ENCODE measurements at places on chromosomes 1 and 21. TPM values are rescaled to one million over a fixed set of nuclear protein-coding genes. Genes with fewer than 3 reads are reported as not detected.

GRCh38 chr1:178241837-178242236 is 147.9 kb downstream of the RASAL2 start:
- no peaks in the 10 kb centered on the region for H3K27me3 ChIP-seq
- no peaks in the 10 kb centered on the region for H3K36me3 ChIP-seq
- no peaks in the 10 kb centered on the region for H3K4me1 ChIP-seq
- no peak overlapping the region for H3K27ac ChIP-seq
- H3K4me3 ChIP-seq = no peak overlapping the region

DNA sequence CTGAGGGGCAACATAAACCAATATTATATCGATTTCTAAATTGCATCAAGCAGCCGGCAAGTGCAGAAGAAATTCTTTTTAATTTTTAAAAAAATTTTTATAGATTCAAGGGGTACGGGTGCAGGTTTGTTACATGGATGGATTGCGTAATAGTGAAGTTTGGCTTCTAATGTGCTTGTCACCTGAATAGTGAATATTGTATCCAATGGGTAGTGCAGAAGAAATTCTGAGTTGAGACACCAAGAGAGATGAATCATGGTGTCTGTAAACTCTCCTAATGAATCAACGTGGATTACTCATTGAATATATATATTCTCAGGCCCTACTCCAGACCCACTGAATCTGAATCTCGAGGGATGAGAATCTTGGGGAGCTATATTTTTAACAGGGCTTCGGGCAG is 253.7 kb upstream of the FOXD3 start:
- DNase-seq = no peak
- no peak overlapping the region for H3K27ac ChIP-seq
- no peak overlapping the region for H3K4me3 ChIP-seq
- H3K36me3 ChIP-seq = no peaks in the 10 kb centered on the region

- H3K4me1 ChIP-seq = no peaks in the 10 kb centered on the region
- DNase-seq = no peak
- no peaks in the 10 kb centered on the region for H3K27me3 ChIP-seq
- H3K36me3 ChIP-seq = no peaks in the 10 kb centered on the region
Observed at GRCh38 chr21:38229260-38229877, 27.4 kb upstream of the KCNJ15 start.

The LMNA gene
- 300 TPM for total RNA-seq

The HES5 gene
- 1.1 TPM for total RNA-seq

Measured in transverse colon (tissue), 4 donors.